ENCODE measurements at places on chromosomes 13 and 19.

- no peak for DNase-seq
These were observed 319 bp downstream of the NKG7 start for GRCh38 chr19:51372021-51372648.

- no peak for DNase-seq
These were observed 220.3 kb downstream of the POU4F1 start for GRCh38 chr13:78383071-78383484.

GRCh38 chr19:12244370-12244769 is 50.3 kb downstream of the ZNF44 start:
- DNase-seq, result no peak

- no peak for DNase-seq
These were observed 283.2 kb upstream of the SLC10A2 start for GRCh38 chr13:103349211-103349980.

- DNase-seq, result peak; percentile 13
These were observed 750.3 kb downstream of the OLFM4 start for GRCh38 chr13:53778937-53779336.

GRCh38 chr13:113555141-113555540 is 29.4 kb upstream of the TFDP1 start:
- DNase-seq, result no peak

DNA sequence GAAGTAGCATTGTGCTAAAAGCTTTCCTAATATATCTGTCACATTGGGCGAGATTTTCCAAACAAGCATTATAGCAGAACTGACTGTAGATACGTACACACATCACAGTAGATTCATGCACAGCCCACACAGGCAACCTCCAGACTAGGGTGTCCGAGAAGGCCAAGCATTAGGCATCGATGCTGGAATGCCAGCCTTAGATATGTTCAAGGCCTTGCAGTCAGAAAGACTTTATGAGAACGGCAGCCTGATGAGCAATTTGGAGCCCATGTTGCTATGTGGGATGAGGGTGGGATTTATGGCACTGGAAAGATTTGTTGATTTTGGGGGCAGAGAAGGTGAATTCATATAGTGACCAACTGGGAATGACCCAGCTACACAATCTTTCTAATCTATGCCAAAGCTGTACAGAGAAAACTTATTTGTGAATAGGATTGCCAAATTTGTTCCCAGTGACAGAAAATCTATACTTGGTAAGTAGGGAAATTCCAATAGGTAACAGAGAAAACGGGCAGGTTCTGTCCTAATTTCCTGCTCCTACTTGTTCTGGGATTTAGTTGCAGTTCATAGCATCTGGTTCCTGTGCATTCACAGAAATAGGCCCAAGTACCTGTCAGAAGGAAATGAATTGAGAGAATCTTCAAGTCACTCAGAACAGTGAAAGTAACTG is 31.0 kb upstream of the SPRY2 start:
- no peak for DNase-seq

GRCh38 chr13:30308548-30308947 is 1.2 kb upstream of the KATNAL1 start:
- DNase-seq, result no peak

DNA sequence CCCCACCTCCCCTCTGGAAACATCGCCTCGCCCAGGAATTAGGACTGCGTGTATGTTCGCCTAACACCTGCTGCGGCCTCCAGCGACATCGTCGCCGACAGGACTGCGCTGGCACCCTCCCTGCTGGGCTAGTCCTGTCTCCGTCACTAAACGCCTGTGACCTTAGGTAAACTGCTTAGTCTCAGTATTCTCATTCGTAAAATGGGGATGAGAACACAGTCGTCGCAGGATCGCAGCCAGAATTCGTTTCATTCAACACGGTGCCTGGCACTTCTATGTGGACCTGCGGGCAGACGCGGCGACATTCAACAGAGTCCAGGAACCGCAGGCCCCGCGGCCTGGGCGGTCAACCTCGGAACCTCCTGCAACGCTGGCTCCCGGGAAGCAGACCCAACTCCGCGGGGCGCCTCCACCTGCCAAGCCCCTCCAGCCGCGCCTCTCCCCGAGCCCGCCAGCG is 485 bp downstream of the CRYL1 start:
- DNase-seq, result no peak

GRCh38 chr19:51811344-51811743 is 16.4 kb downstream of the FPR3 start:
- no peak for DNase-seq

- no peak for DNase-seq
These were observed 36.5 kb upstream of the MRI1 start for GRCh38 chr19:13727798-13728197.

- DNase-seq, result no peak
These were observed 80.6 kb upstream of the CLDN10 start for GRCh38 chr13:95471960-95472359.

GRCh38 chr13:96984051-96984508 is 10.2 kb downstream of the OXGR1 start:
- DNase-seq, result no peak

- peak; percentile 24 for DNase-seq
These were observed 152.1 kb downstream of the POSTN start for GRCh38 chr13:37446503-37446902.

- DNase-seq, result peak; percentile 41
These were observed 242.6 kb downstream of the NDFIP2 start for GRCh38 chr13:79723519-79724024.

GRCh38 chr19:49887037-49887664 is 9.5 kb downstream of the IL4I1 start:
- DNase-seq, result no peak

GRCh38 chr13:33349986-33350826 is 64.7 kb upstream of the STARD13 start:
- peak; percentile 22 for DNase-seq

DNA sequence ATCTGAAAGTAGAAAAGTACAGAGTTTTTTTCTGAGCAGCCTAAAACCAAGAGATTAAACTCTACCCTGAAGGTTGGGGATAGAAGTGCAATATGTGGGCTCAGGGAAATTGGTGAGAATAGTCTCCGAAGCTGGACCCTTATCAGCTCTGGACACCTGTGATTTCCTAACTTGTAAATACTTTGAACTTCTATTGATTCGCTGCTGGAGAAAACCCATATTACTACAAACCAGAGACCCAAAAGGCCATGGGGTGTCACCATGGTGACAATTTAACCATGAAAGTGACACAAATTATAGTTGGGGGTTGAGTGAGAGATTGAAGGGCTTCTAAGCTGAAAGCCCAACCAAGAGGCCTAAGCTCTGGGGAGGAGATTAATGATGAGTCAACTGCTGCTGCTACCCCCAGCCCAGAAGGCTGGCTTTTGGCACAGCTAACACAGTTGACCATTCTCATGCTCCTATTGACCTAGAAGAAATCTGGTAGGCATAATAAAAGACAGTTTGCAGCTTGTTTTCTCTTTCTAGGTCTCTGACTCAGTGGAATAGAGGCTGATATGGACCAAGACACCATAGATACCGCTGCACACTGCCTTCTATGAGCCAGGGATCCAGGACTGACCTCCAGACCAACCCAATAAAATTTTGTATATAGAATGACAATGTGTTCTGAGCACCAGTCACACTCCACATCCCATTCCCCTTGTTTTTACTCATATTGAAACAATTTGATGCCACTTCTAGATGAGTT is 131.9 kb upstream of the FNDC3A start:
- no peak for DNase-seq

DNA sequence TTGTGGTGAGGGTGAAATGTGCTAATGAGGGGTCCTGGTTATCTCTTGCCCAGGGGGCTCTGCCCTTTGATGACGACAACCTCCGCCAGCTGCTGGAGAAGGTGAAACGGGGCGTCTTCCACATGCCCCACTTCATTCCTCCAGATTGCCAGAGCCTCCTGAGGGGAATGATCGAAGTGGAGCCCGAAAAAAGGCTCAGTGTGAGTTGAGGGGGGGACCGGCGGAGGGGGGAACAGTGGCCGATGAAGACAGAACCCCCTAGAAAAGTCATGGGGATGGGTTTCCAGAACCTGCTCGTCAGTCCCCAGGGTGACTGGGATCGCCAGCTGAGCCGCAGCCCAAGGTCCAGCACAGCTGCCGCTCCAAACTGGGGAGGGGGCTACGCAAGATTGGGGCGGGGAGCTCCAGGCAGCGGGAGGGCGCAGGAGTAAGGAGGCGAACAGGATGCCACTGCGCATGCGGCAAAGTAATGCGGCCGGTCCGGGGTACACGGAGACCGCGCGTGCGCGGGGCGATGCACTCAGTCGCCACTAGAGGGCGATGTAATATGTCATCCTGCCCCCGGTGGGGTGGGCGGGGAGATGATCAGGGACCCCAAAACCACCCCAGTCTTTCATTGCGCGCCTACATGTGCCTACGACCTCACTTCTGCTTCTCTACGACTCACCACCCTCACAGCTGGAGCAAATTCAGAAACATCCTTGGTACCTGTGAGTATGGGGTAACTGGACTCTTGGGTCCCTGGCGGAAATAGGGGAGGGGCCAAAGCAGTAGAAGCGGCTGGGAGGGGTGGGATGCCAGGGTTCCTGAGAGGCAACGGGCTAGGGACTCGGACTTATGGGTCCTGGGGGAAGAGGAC is 17.9 kb downstream of the BRSK1 start:
- DNase-seq, result peak; percentile 59

GRCh38 chr13:99375738-99376080 is 68.5 kb upstream of the GPR183 start:
- DNase-seq, result no peak

- DNase-seq, result no peak
These were observed 95.9 kb upstream of the FREM2 start for GRCh38 chr13:38590796-38591507.

DNA sequence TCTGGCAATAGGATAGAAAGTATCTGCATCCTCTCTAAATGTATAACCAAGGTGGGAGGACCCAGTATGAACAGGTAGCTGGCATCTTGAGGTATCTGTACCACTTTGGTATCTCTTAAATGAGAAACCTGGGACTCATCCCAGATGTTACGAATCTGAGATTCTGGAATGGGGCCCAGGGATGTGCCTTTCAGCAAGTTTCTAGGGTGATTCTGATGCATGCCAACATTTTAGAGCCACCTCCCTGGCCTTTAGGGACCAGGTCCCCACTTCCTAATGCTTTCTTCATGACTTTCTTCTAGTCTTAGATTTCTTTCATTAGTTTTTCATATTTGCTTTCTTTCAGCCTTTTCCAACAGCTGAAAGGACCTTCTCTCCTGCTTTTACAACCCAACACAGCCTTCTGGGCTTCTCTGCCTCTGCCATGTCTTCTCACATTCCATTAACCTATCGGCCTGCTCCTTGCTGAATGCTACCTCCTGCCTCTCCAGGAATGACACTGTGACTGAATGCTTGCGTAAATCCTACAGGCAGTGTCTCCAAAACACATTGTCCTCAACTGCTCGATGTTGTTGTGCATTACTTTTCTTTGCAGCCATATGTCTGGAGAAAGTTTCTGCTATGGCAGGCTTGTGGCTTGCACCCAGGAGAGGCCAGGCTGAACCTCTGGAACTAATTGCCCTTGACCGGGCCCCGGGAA is 284.0 kb downstream of the DNAJC15 start:
- no peak for DNase-seq

DNA sequence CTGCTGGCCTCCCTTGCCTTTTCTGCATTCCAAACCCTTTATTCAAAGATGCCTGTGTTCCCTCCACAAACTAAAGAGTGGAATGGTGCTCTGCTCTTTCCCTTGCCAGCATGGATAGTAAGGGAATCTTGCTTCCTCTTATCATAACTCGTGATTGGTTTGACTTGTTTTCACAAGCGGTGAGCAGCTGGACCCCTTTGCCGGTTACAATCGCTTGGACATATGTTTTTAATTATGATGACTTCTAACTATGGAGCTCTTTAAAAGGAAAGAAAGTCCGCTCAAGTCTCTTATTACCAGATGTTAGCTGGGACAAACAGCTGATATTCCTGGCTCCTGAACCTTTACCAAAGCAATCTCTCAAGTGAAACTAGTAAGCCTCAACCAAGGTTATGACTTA is 1094.7 kb downstream of the UQCRFS1 start:
- no peak for DNase-seq

DNA sequence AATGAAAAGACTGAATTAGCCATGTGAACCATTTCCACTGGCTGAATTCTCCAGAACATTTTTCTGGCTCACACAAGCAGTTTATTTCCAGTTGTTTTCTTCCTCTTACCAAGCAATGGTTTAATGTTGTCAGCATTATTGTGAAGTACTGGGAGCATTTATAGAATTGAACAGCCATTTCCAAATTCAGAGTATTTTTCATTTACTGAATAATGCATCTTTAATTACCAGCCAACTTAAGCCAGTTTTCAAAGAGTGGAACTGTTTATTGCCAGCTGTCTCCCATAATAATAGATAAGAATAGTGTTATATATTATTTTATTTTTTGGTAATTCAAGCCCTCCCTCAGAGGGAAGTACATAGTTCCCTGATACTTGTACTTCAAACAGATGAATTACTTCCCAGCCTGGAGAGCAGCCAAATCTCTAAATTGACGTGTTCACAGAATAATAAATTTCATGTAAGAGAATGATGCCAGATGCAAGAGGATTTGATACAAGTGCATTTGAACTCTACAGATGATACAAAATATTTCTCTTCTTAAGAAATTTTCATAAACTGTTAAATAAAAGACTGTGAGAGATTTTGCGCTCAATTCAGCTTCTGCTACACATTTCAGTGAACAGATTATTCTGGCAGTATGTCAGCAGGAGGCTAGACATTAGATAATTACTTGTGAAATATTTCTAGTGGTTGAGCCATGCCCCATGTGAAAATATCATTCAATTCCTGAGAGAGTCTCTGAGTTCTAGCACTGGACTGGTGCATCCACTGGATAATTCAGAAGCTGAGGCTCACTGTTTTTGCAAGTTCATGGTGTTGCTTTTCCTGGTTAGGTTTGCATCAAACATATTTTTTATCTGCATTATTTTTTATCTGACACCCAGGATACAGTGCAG is 315.9 kb downstream of the SLC7A1 start:
- no peak for DNase-seq

GRCh38 chr13:87130423-87130822 is 540.7 kb upstream of the SLITRK5 start:
- DNase-seq, result no peak

DNA sequence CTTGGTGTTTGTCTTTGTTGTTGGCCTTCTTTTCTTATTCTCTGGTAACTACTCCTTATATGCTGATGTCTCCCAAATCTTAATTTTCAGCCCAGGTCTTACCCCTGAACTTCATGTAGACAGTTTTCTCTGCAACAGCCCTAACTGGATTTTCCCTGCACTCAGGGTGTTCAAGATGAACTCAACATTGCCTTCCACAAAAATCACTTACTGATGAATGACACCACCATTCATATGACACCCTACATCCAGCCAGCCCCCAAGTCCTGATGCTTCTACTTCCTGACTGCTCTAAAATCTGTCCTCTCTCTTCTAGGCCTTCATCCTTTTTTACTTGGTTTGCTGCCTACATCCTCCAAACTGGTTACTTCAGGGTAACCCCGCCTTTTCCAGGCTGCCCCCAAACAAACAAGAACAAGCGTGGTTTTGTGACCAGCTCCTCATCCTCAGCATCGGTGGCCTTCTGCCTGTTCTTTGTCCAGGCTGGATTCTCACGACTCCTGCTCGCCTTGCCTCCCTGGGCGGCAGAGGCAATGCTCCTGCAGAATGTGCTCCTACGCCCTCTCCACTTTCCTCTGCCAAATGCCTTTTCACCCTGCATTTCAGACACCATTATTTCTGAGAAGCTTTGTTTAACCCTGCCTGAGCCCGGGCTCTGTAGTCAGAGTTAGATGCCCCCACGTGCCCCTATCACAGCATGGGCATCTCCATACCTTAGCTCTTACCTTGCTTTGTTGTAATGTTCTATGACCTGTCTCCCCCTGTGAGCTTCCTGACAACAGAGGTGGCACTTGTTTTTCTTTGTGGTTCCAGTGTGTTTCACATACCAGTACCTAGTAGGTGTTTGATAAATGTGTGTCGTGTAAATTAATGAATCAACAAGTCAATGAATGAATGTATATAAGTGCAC is 61.8 kb downstream of the WDFY2 start:
- no peak for DNase-seq

Data from foreskin melanocyte (primary cell).